ENCODE measurements at places on chromosomes 5 and 9.

DNA sequence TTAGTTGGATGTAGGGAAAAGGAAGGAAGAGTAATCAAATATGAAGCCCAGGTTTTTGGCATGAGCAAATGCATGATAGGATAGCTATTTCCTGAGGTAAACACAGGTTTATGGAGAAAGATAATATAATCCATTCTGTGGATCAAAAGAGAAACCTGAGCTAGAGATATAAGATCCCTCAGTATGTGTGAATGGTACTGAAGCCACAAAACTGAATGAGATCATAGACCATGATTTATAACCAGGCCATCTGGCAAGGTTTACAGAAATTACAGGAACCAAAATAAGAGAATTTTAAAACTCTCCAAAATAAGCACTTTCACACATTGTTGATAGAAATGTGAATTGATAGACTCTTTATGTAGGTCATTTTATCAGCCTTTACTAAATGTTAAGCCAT is 28.7 kb upstream of the ECM2 start:
- no peak for DNase-seq

GRCh38 chr5:180006141-180006540 is 65.4 kb downstream of the RNF130 start:
- DNase-seq = no peak

GRCh38 chr5:61200582-61201155 is 38.4 kb upstream of the SMIM15 start:
- no peak for DNase-seq

- DNase-seq = peak; percentile 42
These were observed 621 bp downstream of the SEC16A start for GRCh38 chr9:136482046-136482792.

GRCh38 chr9:110291921-110292557 is 35.7 kb upstream of the TXN start:
- no peak for DNase-seq

DNA sequence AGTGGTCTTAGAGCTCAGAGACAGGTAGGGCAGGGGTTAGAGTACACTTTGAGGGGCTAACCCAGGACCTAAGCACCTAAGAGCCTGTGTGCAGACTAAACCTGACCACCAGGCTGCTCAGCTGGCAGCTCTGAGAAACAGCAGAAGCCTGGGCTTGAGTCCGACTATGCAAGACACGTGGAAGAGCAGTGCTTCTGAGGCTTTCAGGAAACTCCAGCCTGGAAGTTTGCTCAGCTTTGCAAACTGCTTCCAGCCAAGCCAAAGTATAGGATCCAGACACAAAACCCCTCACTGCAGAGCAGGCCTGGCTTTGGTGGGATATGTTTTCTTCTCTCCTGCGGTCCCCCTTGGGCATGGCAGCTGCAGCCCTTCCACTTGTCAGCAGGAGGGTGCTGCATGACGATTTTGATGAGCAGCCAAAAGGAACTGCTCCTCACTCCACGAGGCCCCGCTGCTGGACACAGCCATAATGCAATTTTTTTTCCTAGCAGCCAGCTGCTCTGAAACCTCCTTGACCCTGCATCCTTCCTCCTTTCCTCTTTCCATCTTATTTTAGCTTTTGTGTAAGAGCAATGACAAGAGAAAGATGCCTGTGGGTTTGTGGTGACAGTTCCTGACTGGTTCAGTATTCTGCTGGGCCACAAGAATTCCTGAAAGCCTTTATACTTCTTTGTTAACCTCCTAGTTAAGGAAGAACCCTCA is 123.1 kb downstream of the LIFR start:
- DNase-seq = no peak

GRCh38 chr9:38035873-38036272 is 33.2 kb downstream of the SHB start:
- DNase-seq = no peak

All from stimulated activated CD4-positive, alpha-beta T cell treated with anti-CD3 and anti-CD28 coated beads, Interleukin-4, amount 100 ng/mL, for 24 hours (primary cell).